ENCODE measurements at places on chromosomes 4 and X.

DNA sequence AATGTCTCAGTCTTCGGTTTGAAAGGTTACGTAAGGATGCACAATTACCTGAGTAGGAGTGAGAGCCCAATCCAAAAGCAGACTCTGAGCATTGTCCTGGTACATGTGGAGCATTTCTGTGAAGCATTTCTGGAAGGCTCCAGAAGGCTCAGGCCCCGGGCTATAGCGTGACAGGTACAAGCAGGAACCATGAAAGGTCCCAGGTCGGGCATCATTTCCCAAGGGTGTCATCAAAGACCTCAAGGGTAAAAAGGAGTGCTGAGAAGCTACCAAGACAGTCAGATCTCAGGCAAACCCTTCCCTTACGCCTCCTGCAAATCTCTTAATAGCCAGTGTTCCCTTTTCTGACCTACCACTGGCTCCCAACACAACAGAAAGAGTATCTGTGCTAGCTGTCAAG, 30.8 kb downstream of the GPC4 start:
- DNase-seq = no peak

DNA sequence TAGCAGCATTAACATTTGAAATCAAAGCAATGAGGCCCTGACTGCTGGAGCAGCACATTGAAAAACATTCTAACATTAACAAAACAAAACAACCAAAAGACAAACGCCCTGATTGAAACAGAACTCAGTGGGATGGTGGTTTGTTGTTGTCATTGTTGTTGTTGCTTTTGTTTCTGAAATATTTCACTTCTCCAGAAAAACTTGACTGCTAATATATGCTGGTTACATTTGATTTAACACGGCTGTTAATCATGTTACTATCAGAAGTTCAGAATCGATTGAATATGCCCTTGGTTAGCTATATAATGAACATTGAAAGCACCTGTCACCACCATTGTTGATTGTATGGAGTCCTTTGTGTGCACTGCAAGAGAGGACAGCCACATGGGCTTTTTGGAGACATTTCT, 790.4 kb upstream of the GALNTL6 start:
- DNase-seq = no peak

DNA sequence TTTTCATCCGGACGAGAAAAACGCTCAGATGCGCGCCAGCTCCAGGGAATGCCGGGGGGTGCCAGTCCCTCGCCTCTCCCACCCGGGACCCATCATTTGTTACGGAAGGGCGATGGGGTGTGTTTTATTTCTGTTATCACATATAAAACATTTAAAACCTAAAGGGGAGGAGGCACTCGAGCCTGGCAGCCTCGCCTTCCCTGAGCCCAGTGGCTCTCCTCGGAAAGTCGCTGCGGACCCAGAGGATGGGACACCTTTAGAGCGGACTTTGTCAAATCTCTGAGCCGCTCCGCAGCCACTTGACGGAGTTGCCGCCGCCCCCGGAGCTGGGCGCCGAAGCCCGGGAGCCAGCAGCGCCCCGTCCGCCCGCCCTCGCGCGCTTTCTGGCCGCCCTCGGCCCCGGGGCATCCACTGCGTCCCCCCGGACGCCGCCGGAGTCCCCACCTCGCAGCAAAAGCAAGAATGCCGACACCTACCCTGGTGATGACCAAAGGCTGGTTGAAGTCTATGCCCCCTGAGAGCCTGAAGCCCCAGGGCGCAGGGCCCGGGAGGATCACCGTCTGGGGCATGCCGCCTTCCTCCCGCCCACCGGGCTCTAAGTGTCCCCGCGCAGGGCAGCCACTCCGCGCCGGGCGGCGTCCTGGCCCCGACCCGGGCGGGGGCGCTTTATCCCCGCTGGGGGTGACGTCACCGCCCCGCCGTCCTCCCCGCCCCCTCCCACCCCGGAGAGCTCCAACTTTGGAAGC, at the start of gene PDLIM3:
Gene PDLIM3 (minus strand): TSS at position 642 of the 746 bp plus-strand sequence. CDS start 73 bp downstream, at position 569.
- DNase-seq = no peak

DNA sequence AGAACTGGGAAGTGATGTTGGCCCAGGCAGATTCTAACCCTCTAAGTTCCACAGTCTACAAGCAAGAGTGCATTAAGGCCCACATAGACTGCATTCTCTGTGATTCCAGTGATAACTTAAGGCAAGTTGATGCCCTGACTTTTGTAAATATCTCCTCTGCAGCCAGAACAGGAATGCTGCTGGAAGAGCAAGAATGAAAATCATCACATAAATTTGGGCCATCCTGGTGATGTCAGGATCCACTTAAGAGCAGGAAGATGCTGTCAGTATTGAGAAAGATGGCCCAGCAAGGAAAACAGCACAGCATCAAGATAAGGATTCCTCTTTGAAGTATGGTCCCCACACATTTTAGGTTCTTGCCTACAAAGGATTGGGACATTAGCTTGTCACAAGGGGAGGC, 52.4 kb downstream of the TMPRSS11F start:
- no peak for DNase-seq

- no peak for DNase-seq
These were observed 97.8 kb downstream of the TLL1 start for GRCh38 chr4:165970703-165971420.

- DNase-seq = no peak
These were observed 166.0 kb downstream of the FRMPD4 start for GRCh38 chrX:12304261-12304660.

DNA sequence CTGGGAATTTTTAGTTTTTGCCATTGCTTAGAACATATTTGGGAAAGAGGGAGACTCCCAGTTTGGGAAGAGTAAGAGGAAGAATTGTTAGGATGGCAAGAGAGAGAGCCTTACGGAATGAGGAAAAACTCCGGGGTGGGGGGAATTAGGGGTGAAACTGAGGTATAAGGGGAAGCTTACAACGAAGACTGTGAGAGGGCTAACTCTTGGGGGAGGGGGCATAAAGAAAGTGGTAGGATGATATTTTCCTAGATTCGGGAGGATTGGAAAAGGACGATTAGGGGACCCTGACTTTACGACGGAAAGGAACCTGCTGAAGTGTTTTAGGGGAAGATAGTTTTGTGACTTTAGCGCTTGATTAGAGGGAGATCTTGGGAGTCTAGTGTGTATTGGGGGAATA, 86.2 kb upstream of the HPRT1 start:
- no peak for DNase-seq

- DNase-seq = no peak
These were observed 68.8 kb upstream of the CLNK start for GRCh38 chr4:10753336-10753735.

DNA sequence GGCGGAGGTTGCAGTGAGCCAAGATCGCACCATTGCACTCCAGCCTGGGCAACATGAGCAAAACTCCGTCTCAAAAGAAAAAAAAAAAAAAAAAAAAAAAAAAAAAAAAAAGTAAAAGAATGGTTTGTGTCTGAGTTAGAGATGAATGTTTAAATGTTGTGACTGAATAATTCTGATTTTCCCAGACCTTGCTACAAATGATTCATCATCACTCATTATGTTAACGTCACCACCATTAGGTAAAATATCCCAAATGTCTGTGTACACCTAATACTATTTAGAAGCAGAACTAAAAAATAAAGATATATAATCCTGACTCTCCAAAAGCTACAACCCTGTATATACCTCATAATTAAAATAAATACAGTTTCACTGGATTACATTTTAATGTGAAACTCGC, 70.8 kb downstream of the HHIP start:
- DNase-seq = no peak

DNA sequence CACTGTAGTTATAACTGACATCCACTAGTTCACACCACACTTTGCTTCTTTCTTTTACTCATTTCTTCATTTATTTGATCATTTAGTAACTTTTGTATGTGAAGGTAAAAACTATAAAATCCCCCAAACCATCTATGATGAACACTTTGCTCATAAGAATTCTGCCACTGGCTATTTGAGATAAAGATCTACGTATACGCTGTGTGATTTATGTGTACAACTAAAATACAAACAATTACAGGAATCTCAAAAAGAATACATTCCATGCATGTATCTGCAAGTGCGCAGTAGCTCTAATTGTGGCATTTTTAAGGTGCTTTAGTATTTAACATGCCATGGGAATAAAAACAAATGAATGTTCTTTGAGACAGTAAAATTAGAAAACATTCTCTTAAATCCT, 156.9 kb upstream of the NAP1L5 start:
- DNase-seq = no peak

- DNase-seq = no peak
These were observed 9.2 kb downstream of the MAMLD1 start for GRCh38 chrX:150372280-150372679.

GRCh38 chr4:2365054-2365912, 53.2 kb downstream of the ZFYVE28 start:
- DNase-seq = no peak

DNA sequence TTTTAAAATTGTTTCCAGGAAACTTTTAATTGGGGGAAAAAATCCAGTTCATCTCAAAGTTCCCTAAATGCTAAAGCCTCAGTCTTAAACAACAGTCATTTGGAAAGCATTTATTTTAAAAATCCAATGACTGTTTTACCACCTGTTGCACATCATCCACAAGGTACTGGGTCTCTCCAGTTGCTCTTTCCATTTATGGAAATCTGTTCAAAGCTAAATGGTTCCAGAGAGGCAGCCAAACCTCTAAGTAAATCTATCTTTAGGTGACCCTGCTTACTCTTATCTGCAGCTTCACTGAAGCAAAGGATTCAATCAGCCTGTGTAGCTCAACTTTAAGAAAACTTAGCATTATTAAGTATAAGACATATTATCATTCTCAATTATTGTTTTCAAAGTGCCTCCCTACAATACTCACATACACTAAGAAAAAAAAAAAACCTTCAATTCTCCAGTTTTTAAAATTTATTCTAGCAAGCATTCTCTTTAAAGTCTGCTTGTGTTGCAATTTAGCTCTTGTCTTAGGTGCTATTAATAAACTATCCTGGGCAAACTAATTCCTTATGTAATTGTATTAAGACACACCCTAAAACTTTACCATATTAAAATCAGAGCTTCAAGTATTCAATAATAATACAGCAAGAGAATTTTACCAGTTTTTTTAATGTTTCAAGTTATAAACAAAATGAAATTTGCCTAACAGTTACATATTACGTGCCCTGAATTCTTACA, 60.6 kb downstream of the NOCT start:
- no peak for DNase-seq

DNA sequence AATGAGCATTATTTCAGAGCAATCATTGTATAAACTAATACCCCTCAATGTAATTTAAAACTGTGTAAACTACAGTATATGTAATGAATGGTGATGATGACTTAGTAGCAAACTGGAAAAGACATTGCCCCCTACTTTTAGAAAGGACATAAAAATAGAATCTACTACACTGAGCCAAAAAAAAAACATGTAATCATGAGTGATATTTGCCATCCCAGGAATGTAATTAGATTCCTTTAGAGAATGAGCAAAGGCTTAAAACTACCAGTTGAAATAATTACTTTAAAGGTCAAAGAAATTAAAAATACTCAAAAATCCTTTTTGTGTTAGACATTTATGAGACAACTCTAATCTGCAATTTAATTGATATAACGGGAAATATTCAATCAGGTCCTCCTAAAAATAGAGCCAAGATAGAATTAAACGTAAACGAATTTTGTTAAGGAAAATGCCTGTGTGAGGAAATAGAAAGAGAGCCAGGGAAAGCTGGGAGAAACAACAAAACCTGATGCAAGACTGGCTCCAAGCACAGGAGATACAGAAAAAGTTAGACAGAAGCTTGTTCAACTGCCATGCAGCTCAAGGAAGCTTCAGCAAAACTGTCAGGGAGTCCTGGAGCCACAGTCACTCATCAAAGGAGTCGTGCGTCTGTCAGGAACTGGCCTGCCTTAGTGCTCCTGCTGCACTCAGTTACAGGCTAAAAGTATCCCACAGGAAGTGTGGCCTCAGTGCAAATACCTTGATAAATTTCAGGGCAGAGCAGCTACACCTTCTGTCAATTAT, 655.7 kb upstream of the INTU start:
- DNase-seq = no peak

- DNase-seq = no peak
These were observed 50.2 kb upstream of the GRIA2 start for GRCh38 chr4:157170321-157170720.

DNA sequence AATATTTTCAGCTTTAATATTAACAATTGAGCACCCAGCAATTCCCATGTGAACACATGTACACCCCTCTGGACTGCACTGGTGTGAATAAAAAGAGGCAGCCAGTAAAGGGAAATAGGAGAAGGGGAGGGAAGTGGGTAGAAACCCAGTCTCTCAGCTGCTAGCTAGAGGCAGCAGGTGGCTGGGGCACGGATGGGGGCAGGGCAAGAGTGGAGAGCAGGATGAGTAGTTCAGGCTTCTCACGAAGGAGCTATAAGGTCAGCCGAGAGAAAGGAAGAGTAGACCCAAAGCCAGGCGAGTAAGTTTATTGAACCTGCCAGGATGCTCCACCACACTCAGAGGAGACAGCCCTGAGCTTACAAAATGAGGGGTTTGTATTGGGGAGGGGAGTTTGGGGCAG, 184.8 kb upstream of the MTMR8 start:
- DNase-seq = no peak

DNA sequence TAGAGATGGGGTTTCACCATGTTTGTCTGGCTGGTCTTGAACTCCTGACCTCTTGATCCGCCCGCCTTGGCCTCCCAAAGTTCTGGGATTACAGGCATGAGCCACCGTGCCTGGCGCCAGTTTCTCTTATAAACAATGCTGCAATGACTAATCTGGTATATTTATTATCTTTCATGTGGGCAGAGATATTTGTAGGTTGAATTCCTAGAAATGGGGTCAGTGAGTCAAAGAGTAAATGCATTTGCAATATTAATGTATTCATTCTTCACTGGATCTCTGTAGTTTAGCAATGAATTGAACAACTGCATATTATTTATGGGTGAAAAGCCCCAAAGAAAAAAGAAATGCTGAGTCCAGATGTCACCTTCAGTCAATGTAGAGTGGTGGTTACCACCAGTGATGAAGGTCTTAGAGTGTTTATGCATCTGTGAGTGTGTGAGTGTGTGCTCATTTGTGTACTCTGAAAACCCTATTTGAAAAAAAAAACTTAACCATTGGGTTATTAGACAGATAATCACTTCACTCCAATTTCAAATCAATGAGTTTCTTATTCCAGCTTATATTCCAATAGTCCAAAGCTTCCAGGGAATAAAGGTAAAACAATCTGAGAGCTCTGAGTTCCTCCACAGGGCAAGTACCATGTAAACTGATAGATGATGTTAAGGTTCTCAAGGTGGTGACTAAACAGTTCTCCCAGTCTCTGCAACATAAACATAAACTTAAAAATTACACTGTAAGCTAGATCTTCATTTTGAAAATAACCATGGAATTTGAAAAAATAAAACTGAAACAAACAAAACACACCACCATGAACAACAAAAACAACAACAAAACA, 22.6 kb upstream of the CD38 start:
- no peak for DNase-seq

GRCh38 chr4:40662962-40663604, 33.4 kb upstream of the RBM47 start:
- DNase-seq = peak; percentile 89

- DNase-seq = no peak
These were observed 59.5 kb downstream of the RXFP1 start for GRCh38 chr4:158581161-158581560.

GRCh38 chr4:8394806-8395205, 45.7 kb downstream of the ACOX3 start:
- no peak for DNase-seq

GRCh38 chr4:168836490-168836889, 173.6 kb downstream of the CBR4 start:
- DNase-seq = no peak

Data from NCI-H2081 treated with DMSO at 0.1 percent for 48 hours (cell line).